IMR-90 (cell line): ENCODE measurements at places on chromosomes 3 and 15.

- DNase-seq = no peak
- H3K27me3 ChIP-seq = peaks cover 32% of the 10 kb centered on the region
- no peaks in the 10 kb centered on the region for H3K36me3 ChIP-seq
- H3K4me3 ChIP-seq = no peak overlapping the region
- H3K4me1 ChIP-seq = no peaks in the 10 kb centered on the region
These were observed 42.2 kb upstream of the B3GNT5 start for GRCh38 chr3:183210862-183211341.

- DNase-seq = peak; percentile 23
- peak overlapping the region; percentile 56 for H3K4me3 ChIP-seq
- no peak overlapping the region for H3K27ac ChIP-seq
- H3K4me1 ChIP-seq = no peaks in the 10 kb centered on the region; the same call in 1 of the 2 replicates
These were observed 16.3 kb downstream of the RGMA start for GRCh38 chr15:93072411-93073394.

- DNase-seq = no peak
- no peak overlapping the region for H3K4me3 ChIP-seq
- H3K36me3 ChIP-seq = no peaks in the 10 kb centered on the region
- no peaks in the 10 kb centered on the region for H3K4me1 ChIP-seq
These were observed 105.0 kb upstream of the GOLGA6L6 start for GRCh38 chr15:20646529-20647142.

- H3K27me3 ChIP-seq = no peaks in the 10 kb centered on the region
- H3K4me1 ChIP-seq = 0 out of 2 replicates have a peak, but pooled peaks cover 4% of the 10 kb centered on the region
- H3K4me3 ChIP-seq = no peak overlapping the region
These were observed 297.7 kb upstream of the NR2E3 start for GRCh38 chr15:71512682-71513006.

DNA sequence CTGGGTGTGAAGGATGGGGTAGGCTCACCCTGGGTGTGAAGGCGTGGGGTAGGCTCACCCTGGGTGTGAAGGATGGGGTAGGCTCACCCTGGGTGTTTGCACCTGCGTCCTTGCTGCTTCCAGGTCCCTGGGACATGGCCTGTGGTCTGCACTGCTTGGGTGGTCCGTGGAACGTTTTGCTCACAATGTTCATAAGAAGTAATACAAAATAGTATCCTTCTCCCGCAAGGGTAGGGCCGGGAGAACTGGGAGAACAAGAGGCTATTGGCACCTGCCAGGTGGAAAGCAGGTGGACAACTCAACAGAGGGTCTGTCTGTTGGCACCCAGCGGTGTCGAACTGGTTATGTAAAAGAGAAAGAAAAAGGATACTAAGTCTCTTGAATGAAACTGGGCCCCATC, 17.0 kb upstream of the PCSK6 start:
- no peak for DNase-seq
- H3K36me3 ChIP-seq = no peaks in the 10 kb centered on the region
- H3K27ac ChIP-seq = no peak overlapping the region
- H3K4me1 ChIP-seq = no peaks in the 10 kb centered on the region
- no peak overlapping the region for H3K4me3 ChIP-seq

- H3K4me3 ChIP-seq = no peak overlapping the region
- peak; percentile 14 for DNase-seq
- H3K27me3 ChIP-seq = no peaks in the 10 kb centered on the region
- H3K36me3 ChIP-seq = peaks cover 78% of the 10 kb centered on the region
These were observed 6.5 kb downstream of the PSMD2 start for GRCh38 chr3:184305577-184305976.

- H3K27ac ChIP-seq = no peak overlapping the region
- H3K4me3 ChIP-seq = no peak overlapping the region
- H3K36me3 ChIP-seq = no peaks in the 10 kb centered on the region
- H3K27me3 ChIP-seq = no peaks in the 10 kb centered on the region
These were observed 326.4 kb upstream of the SATB1 start for GRCh38 chr3:18751514-18751913.

GRCh38 chr15:62495670-62496614, 330.9 kb upstream of the C2CD4B start:
- no peaks in the 10 kb centered on the region for H3K27me3 ChIP-seq
- H3K27ac ChIP-seq = peak overlapping the region; percentile 61; the same call in 1 of the 2 replicates

GRCh38 chr3:189638276-189639031, 7.3 kb downstream of the TP63 start:
- H3K4me1 ChIP-seq = no peaks in the 10 kb centered on the region
- H3K27me3 ChIP-seq = peaks cover 1% of the 10 kb centered on the region; the same call in 1 of the 2 replicates
- H3K4me3 ChIP-seq = no peak overlapping the region
- H3K27ac ChIP-seq = no peak overlapping the region
- no peaks in the 10 kb centered on the region for H3K36me3 ChIP-seq

DNA sequence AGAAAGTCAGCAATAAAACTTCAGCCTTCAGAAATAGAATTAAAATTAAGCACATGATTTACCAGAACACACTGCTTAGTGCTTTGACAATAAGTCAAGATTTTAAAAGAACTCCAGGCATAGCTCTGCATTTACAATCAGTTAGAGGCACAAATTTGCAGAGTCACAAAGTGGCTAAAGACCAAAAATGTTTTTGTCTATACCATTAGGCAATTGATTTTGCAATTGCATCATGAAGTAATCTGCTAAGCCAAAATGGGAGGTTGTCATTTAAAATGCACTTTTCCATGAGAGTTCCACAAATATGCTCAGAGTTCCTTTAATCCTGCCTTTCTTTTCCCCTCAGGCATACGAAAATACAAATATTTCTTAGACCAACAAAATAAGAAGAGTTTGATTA, 10.1 kb upstream of the DCP1A start:
- DNase-seq = no peak
- no peaks in the 10 kb centered on the region for H3K36me3 ChIP-seq
- peaks cover 5% of the 10 kb centered on the region for H3K27me3 ChIP-seq
- H3K27ac ChIP-seq = peak overlapping the region; percentile 5; the same call in 1 of the 2 replicates
- H3K4me1 ChIP-seq = peaks cover 4% of the 10 kb centered on the region

GRCh38 chr15:50057196-50057595, 61.8 kb downstream of the ATP8B4 start:
- H3K4me3 ChIP-seq = no peak overlapping the region
- H3K4me1 ChIP-seq = peaks cover 18% of the 10 kb centered on the region
- no peaks in the 10 kb centered on the region for H3K36me3 ChIP-seq
- H3K27me3 ChIP-seq = no peaks in the 10 kb centered on the region
- no peak for DNase-seq
- peak overlapping the region; percentile 51; the same call in 1 of the 2 replicates for H3K27ac ChIP-seq

- H3K27ac ChIP-seq = no peak overlapping the region
- no peaks in the 10 kb centered on the region for H3K27me3 ChIP-seq
- no peaks in the 10 kb centered on the region for H3K36me3 ChIP-seq
- H3K4me3 ChIP-seq = no peak overlapping the region
- no peak for DNase-seq
These were observed 141.5 kb downstream of the SATB1 start for GRCh38 chr3:18283680-18284079.

- H3K27ac ChIP-seq = no peak overlapping the region
- no peaks in the 10 kb centered on the region for H3K4me1 ChIP-seq
- no peaks in the 10 kb centered on the region for H3K27me3 ChIP-seq
These were observed 135.9 kb upstream of the AGBL1 start for GRCh38 chr15:85943791-85944190.

GRCh38 chr15:47607695-47608094, 109.6 kb upstream of the SEMA6D start:
- no peaks in the 10 kb centered on the region for H3K36me3 ChIP-seq
- DNase-seq = no peak
- H3K27ac ChIP-seq = no peak overlapping the region
- H3K4me1 ChIP-seq = no peaks in the 10 kb centered on the region
- H3K27me3 ChIP-seq = no peaks in the 10 kb centered on the region; the same call in 1 of the 2 replicates

DNA sequence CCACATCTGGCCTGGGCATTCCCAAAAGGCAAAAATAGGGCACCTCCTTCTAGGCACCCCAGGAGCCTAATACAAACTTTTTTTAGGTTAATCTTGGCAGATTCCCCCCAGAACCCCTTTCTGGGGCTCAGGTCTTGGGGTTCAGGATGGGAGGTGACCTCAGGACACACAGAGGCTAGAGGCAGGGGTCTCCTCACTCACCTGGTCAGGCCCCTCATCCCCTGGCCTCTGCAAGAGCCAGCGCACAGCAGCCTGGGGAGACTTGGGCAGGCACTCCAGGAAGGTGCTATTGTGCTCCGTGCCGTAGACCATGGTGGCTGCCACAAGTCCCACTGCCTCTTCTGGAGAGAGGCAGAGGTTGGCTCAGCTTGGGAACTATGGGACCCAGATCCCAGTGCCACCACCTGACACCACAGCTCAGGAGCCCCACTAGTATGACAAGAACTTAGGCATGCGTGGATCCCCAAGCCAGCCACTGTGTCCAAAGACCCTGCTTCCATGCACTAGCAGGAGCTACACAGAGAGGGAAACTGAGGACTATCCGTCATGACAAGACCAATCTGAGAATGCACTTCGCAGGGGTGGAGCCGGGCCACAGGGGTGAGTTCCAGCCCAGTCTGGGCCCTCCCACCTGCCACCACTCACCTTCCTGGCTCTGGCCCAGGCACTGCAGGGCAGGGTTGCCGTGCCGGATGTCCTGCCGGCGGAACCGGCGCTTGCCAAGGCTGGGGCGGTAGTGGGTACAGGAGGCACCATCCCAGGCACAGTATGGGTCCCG, 7.4 kb downstream of the SEMA3G start:
- no peak for DNase-seq
- H3K4me3 ChIP-seq = no peak overlapping the region
- H3K36me3 ChIP-seq = no peaks in the 10 kb centered on the region
- H3K27me3 ChIP-seq = peaks cover 17% of the 10 kb centered on the region

GRCh38 chr3:112059497-112059896, 25.0 kb downstream of the TMPRSS7 start:
- no peaks in the 10 kb centered on the region for H3K36me3 ChIP-seq
- no peak overlapping the region for H3K4me3 ChIP-seq
- DNase-seq = no peak
- H3K4me1 ChIP-seq = peaks cover 10% of the 10 kb centered on the region
- H3K27ac ChIP-seq = no peak overlapping the region
- peaks cover 2% of the 10 kb centered on the region; the same call in 1 of the 2 replicates for H3K27me3 ChIP-seq

- H3K4me3 ChIP-seq = no peak overlapping the region
- no peaks in the 10 kb centered on the region for H3K36me3 ChIP-seq
- H3K27me3 ChIP-seq = no peaks in the 10 kb centered on the region
- H3K4me1 ChIP-seq = no peaks in the 10 kb centered on the region; the same call in 1 of the 2 replicates
- no peak for DNase-seq
These were observed 39.3 kb downstream of the PPCDC start for GRCh38 chr15:75062706-75063105.

DNA sequence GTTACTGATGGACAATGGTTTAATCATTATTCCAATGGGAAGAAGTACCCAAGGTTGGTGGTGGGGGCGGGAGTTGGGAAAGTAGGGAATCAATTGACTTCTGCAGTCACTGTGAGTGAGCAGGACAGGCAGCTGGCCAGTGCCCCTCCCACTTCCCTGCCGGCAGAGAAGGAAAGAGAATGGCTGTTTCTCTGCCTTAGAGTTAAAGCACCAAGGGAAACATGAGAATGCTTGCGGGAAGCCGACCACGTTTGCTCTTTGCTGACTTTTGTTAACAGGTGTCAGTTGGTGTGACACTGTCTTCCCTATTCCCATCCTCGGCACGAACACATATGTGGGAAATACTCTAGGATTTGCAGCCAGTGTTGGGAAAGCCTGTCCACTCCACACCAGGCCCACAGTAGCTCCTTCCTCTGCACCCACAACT, 33.5 kb upstream of the MFSD1 start:
- peak; percentile 78 for DNase-seq
- peak overlapping the region; percentile 96 for H3K27ac ChIP-seq
- no peaks in the 10 kb centered on the region for H3K36me3 ChIP-seq
- no peak overlapping the region for H3K4me3 ChIP-seq
- no peaks in the 10 kb centered on the region for H3K27me3 ChIP-seq
- peaks cover 21% of the 10 kb centered on the region for H3K4me1 ChIP-seq

DNA sequence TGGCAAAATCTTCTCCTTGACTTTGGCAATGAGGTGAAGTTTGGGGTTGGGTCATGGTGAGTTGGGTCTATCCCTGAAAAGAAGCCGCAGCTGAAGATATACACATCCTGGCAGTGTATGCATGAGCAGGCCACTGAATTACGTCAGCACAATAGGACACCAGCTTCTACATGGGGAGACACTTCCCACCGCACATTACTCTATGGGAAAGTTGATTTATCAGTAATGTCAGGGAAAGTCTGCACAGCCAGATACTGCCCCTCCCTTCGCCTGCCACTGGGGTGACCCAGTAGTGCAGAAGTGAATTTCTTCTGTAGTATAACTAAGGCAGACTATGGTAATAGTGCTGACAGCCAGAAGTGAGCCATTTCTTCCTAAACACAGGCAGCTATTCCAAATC, 245.0 kb downstream of the NTRK3 start:
- no peak overlapping the region for H3K4me3 ChIP-seq
- H3K4me1 ChIP-seq = no peaks in the 10 kb centered on the region
- no peaks in the 10 kb centered on the region for H3K27me3 ChIP-seq
- H3K36me3 ChIP-seq = no peaks in the 10 kb centered on the region

DNA sequence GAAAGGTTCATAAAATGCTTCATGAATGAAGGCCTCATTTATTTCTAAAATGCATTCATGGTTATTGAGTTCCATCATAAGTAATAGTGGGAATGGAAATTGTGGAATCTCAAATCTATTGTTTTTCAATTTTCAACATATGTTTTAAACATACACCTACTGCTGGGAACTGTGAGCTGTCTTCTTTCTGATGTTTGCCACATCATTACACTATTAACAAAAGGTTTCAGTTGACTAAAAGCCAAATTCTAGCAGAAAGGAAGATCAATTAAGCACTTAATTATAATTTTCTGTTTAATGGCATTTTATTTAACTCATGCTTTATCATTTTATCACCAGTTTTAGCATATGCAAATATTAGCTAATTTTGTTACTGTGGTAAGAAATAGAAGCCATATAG, 13.8 kb upstream of the TBC1D23 start:
- H3K36me3 ChIP-seq = no peaks in the 10 kb centered on the region
- H3K27ac ChIP-seq = no peak overlapping the region
- no peak overlapping the region for H3K4me3 ChIP-seq
- no peaks in the 10 kb centered on the region for H3K27me3 ChIP-seq
- peaks cover 5% of the 10 kb centered on the region for H3K4me1 ChIP-seq

DNA sequence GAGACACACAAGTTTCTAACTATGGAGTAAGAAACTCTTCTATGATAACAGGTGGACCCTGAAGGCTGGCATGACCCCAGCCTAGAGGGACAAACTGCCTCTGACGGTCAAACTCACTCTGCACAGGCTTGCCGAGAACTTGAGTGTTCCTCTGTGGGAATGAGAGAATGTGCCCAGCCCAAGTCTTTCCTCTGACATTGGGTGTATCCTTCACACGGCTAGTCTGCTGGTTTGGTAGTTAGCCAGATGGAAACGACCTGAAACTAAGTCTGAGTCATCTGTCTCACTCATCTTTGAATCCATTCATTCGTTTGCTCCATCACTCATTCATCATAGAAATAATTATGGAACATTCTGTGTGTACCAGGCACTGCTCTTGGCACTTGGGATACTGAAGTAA, 198.4 kb downstream of the ATP10A start:
- no peak for DNase-seq
- peaks cover 10% of the 10 kb centered on the region for H3K27me3 ChIP-seq
- H3K27ac ChIP-seq = no peak overlapping the region
- no peaks in the 10 kb centered on the region for H3K4me1 ChIP-seq
- no peak overlapping the region for H3K4me3 ChIP-seq

- peaks cover 5% of the 10 kb centered on the region; the same call in 1 of the 2 replicates for H3K36me3 ChIP-seq
- H3K27ac ChIP-seq = no peak overlapping the region
- peaks cover 2% of the 10 kb centered on the region; the same call in 1 of the 2 replicates for H3K4me1 ChIP-seq
- no peaks in the 10 kb centered on the region for H3K27me3 ChIP-seq
- no peak for DNase-seq
These were observed 20.1 kb downstream of the ALS2CL start for GRCh38 chr3:46673151-46674030.

GRCh38 chr15:81309647-81310450, 14.1 kb downstream of the STARD5 start:
- no peaks in the 10 kb centered on the region for H3K27me3 ChIP-seq
- H3K4me3 ChIP-seq = no peak overlapping the region
- H3K27ac ChIP-seq = no peak overlapping the region
- H3K4me1 ChIP-seq = peaks cover 20% of the 10 kb centered on the region

- peak; percentile 76 for DNase-seq
- no peak overlapping the region for H3K4me3 ChIP-seq
- H3K36me3 ChIP-seq = no peaks in the 10 kb centered on the region
- H3K27ac ChIP-seq = no peak overlapping the region
These were observed 37.7 kb downstream of the PLD1 start for GRCh38 chr3:171772427-171773056.
